ENCODE measurements at places on chromosomes 2 and 18.

DNA sequence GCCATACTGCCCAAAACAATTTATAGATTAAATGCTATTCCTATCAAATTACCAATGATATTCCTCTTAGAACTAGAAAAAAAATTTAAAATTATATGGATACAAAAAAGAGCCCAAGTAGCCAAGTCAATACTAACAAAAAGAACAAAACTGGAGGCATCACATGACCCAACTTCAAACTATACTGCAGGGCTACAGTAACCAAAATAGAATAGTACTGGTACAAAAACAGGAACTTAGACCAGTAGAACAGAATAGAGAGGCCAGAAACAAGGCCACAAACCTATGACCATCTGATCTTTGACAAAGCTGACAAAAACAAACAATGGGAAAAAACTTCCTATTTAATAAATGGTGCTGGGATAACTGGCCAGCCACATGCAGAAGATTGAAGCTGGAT is 86.1 kb upstream of the KYNU start:
- no peak for DNase-seq

GRCh38 chr2:33765122-33765521 is 166.0 kb upstream of the FAM98A start:
- no peak for DNase-seq

DNA sequence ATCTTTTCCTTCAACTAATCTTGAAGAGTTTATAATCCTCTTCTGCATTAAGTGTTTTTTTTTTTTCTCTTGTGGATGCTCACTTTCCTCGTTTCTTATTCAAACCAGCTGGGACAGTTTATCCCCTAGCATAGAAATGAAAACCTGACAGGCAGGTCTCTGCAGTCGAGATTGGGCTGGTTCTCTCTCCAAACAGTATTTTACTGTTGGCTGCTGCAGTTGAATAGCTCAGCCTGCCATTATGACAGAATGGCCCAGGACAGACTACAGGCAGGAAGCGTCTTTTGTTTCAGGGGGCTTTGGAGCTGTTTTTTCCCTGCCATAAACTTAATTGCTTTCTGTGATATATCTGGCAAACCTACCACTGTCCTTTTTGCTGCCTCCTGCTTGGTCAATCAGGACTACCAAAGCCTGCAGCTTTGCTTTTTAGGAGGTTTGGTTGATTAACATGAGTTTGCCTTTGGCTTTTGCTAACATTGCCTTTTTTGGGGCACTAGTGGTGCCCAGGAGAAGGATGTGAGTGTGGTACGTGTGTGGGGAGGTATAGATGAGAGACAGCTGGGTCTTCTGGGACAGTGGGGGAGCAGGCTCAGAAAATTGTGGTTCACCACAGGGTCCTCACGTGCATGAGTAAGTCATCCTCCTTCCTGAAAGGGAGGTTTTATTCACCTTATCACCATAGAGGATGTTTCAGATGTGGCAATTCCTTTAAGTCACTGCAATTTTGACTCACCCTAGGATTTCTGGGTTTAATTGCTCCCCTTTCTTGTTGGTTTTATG is 128.7 kb downstream of the LYPD6B start:
- no peak for DNase-seq

GRCh38 chr2:29733213-29733612 is 188.2 kb downstream of the ALK start:
- DNase-seq = no peak

- no peak for DNase-seq
Measured at GRCh38 chr18:3148930-3149535, 70.7 kb downstream of the MYOM1 start.

DNA sequence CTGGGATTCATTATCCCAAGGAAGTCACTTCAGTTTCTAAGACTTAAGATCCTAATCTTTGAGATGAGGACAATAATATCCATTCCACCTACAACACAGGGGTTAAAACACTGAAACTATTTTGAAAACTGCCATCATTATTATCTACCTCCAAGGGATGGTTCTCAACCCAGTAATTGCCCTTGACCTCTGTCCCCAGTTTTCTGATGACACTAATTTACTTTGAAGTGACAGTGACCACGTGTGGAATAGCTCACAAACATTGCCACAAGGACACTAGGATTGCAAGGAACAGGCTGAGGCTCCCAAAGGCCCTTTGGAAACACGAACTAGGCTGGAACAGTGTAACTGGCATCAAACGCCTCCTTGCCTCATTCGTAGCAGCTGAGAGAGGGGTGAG is 78.4 kb downstream of the UXS1 start:
- no peak for DNase-seq

DNA sequence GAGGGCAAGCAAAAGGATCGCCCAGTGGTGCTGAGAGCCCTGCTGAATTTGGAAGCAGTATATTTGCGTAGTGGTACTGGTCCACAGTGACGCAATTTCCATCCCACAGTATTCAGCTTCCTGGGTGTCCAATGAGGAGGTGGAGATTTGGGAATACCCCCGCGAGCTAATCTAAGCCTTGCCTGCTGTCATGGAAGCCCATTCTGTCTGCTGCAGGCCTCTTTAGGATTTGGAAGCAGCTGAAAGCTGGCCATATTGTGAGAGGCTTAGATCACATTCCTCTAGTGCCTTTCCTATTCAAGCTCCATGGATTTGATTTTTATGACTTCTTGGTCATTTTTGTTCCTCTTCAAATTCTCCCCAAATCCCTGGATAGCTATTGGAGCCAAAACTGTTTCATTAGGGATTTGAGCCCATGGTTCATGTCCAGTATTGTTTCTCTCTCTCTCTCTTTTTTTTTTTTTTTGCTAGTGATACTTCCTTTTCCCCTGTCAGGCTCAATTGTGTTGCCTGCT is 22.3 kb upstream of the DYNC2LI1 start:
- no peak for DNase-seq

- DNase-seq = no peak
Measured at GRCh38 chr2:176553685-176554100, 284.5 kb downstream of the MTX2 start.

GRCh38 chr18:47179520-47179919 is 3.4 kb upstream of the IER3IP1 start:
- DNase-seq = no peak

DNA sequence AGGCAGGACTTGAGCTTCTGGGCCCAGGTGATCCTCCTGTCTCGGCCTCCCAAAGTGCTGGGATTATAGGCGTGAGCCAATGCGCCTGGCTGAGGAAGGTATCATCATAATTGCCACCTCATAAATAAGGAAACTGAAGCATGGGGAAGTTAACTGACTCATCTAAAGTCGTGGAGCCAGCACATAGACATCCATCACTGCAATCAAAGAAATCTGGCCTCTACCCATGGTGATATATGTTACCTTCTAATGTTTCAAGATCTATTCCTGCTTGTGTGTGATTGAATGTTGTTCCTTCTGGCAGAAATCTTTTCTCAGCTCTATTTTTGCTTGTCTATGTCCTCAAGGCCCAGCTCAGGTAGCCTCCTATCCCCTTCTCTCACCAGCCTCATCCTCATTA is 105.1 kb upstream of the AQP4 start:
- DNase-seq = no peak

DNA sequence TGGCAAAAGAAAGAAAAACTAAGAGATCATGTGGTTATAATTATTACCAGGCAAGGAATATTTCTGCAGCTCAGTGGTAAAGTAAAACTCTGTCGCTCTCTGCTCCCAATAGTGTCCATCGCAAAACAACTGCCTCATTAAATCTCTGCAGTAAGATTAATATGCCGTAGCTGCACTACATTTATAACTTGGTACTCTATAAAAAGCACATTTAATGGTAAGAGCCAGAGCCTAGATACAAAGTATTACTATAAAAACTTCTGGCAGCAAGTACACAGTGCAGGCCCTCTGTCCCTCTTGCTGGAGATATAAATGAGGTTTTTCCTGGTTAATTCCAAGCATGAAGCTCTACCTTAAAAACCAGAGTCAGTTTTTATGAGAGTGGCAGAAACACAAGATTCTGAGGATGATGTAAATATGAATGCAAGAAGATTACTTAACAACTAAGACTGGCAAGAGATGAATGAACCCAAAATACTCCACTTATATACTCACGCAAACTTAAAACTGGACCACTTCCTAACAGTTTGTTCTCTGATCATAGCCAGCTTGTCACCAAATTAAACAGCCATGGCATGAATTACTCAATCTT is 25.5 kb downstream of the ZNF521 start:
- no peak for DNase-seq

DNA sequence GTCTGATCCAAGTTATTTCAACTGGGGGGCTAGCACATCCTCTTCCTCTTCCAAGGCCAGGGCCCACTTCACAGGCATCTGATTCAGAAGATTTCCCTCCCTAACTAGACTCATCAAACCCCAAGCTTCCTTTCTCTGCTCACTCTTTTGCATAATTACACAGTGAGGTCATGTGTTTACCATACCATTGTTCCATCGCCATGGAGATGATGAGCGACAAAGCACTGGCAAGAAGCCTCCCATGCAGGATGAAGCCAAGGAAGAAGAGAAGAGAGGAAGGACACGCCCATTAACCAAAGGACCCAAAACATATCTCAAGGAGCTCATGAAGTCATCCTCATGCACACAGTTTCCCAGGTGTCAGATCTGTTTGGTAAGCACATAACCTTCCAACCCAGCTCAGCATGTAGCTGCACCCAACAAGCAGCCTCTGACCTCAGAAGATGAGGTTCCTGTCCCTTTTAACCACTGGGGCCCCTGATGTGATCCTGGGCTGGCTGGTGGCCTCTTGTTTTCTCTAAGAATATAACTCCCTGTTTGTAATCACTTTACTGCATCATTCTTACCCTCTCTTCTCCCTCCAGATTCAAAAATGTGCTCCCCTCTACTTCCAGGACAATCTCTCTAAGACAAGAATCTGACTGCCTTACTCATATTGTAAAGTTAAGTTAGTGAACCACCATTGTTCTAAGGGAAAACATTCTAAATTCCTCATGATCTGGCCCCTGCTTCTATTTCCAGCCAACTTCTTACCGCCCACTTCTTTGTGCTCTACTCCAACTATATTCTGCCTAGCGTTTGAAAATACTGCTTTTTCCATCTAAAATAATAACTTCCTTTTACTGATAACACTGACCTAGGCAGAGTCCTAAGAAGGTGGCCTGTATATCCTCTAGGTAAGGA is 190.1 kb downstream of the TTC32 start:
- no peak for DNase-seq

DNA sequence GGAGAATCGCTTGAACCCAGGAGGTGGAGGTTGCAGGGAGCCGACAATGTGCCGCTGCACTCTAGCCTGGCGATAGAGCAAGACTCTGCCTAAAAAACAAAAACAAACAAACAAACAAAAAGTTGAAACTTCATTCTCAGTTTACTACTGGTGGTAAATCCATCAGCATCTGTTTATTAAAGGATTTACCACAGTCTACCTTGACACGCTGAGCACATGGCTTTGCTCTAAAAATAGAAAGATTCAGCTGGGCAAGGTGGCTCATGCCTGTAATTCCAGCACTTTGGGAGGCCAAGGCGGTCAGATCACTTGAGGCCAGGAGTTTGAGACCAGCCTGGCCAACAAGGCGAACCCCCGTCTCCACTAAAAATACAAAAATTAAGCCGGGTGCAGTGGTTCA is 201.3 kb downstream of the TGIF1 start:
- DNase-seq = no peak

- no peak for DNase-seq
Measured at GRCh38 chr2:46270384-46270783, 26.8 kb upstream of the EPAS1 start.

GRCh38 chr2:178825183-178825582 is 18.0 kb upstream of the TTN start:
- no peak for DNase-seq

DNA sequence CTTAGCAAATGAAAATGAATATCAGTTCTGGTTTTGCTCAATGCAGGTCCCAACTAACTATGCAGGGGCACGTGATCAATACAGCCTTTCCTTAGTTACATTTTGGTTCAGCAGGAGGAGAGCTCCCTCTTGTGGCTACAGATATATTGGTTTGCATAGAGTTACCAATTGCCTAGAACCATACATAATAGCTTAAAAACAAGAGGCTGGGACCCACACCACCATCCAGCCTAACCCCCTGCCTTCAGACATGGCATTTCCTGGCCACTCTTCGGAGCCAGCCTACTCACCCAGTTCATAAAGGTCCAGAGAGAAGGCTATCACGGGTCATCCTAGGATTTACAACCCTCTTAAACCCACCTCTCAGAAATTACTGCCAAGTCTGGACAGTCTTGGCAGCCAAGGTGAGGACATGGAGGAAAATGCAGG is 10.5 kb downstream of the CCDC93 start:
- DNase-seq = no peak

DNA sequence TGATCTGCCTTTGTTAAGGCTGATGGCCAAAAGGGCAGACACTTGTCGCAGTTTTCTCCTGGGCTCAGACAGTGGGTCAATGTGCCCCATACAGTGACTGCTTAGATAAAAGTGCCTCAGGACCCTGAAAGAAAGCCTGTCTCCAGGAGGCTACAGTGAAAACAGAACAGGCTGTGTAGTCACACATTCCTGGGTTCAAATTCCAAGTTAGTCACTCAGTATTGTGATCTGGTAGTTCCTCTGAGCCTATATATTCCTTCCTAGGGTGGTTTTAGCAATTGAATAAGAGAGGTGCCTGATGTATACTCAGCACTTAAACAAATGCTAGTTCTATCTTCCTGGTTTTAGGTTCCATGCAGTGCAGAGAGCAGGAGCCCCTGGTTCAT is 54.4 kb downstream of the RPL37A start:
- DNase-seq = no peak

- no peak for DNase-seq
Measured at GRCh38 chr18:5520464-5520863, 23.3 kb downstream of the EPB41L3 start.

DNA sequence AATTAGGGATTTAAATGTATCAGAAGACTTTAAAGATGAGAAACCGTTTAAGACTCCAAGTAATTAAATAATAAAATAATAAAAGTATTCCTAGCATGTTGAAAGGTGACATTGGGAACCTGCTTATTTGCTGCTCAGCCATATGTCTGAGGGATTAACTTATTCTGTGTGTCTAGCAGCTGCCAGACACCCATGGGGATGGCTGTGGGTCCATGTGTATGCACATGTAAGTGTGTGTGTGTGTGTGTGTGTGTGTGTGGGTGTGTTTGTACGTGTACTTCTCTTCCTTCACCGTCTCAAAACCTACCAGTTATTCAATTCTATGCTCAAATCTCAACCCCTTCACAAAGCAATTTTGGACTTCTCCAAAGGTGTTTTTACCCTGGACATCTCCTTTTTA is 124.5 kb downstream of the SETBP1 start:
- DNase-seq = no peak

All from stimulated activated CD4-positive, alpha-beta T cell treated with anti-CD3 and anti-CD28 coated beads, TNF-alpha, amount 100 ng/mL, for 1 hour (primary cell).